Stimulated activated CD4-positive, alpha-beta T cell treated with anti-CD3 and anti-CD28 coated beads, Interleukin-1b, Interleukin-23, amount 100 ng/mL, for 24 hours (primary cell): ENCODE measurements at places on chromosomes 3 and 15.
A peak's percentile ranks its signal among the peaks of the same experiment; 100 is the strongest.

DNA sequence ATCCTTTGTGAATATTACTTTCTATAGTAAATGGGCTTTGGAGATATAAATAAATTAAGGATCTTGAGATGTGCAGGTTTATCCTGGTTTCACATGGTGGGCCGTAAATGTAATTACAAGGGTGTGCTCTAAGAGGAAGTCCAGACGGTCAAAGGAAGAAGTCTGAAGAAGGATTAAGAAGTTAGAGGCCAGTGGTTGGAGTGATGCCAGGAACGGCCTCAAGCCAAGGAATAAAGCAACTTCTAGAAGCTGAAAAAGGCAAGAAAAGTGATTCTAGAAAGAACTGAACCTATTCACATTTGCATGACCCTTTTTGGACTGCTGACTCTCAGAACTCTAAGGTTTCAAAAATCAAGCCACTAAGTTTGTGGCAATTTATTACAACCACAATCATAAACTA, 981.3 kb upstream of the ALCAM start:
- no peak for DNase-seq

DNA sequence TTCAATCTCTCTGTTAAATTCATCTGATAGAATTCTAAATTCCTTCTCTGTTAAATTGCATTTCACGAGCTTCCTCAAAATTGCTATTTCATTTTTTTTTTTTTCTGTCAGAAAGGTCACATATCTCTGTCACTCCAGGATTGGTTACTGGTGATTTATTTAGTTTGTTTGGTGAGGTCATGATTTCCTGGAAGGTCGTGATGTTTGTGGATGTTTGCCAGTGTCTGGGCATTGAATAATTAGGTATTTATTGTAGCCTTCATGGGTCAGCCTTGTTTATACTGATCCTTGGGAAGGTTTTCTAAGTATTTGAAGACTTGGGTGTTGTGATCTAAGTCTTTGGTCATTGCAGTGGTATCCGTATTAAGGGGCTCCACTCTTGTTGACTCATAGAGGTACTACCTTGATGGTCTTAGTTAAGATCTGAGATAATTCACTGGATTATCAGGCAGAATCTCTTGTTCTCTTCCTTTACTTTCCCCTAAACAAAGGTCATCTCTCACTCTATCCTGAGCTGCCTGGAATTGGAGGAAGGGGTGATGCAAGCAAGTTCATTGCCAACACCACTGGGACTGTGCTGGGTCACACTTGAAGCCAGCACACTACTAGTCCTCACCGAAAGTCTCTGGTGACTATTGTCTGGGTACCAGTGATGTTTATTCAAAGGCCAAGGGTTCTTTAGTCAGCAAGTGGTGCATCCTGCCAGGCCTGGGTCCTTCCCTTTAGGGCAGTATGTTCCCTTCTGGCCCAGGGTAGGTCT, 231.1 kb downstream of the GBE1 start:
- no peak for DNase-seq

DNA sequence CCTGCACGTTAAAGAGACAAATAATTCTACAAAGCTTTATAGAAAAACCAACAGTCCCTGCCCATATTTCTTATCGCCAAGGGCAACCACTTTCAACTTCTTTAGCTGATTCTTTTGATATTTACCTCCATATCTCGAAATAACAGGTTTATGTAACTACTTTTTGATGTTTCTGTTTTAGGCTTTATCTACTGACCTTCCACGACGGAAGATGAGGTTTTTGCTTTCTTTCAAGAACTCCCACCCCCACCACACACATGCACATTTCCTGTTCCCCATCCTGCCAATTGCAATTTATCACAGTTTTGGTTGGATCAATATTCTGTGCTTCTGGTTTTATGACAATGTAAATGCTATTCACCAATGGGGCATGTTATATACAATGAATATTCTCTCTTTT, 330.4 kb upstream of the ICE2 start:
- no peak for DNase-seq

- no peak for DNase-seq
These were observed 85.4 kb downstream of the TNIK start for GRCh38 chr3:171374661-171375285.

DNA sequence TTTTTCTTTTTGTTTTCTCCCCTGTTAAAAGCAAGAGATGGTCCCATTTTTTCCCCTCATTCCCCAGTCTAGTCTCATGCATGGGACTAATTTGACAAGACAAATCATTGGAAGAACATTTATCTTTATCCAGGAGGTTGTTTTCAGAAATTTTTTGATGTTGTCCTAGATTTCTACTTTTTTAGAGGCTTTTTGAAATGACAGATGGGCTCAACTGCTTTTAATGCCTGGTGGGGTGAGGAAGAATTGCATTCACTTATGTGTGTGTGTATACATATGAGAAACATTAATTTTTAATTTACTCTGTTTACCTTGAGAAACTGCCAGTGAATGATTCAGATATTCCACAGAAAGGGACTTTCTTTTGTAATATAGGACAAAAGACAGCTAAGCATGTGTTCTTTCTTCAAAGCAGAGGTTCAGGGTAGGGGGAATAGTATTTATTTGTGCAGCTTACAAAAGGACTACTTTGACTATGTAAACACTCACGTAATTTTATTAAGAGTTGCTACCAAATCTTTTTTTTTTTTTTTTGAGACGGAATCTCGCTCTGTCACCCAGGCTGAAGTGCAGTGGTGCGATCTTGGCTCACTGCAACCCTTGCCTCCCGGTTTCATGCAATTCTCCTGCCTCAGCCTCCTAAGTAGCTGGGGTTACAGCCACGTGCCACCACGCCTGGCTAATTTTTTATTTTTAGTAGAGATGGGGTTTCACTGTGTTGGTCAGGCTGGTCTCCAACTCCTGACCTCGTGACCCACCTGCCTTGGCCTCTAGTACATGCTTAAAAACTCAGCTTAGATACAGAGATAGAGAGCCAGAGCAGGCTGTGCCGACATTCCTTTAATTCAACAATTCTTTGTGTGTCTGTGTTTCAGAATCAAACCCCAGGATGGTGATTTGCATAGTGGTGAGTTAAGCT, 130.1 kb upstream of the RARB start:
- no peak for DNase-seq

DNA sequence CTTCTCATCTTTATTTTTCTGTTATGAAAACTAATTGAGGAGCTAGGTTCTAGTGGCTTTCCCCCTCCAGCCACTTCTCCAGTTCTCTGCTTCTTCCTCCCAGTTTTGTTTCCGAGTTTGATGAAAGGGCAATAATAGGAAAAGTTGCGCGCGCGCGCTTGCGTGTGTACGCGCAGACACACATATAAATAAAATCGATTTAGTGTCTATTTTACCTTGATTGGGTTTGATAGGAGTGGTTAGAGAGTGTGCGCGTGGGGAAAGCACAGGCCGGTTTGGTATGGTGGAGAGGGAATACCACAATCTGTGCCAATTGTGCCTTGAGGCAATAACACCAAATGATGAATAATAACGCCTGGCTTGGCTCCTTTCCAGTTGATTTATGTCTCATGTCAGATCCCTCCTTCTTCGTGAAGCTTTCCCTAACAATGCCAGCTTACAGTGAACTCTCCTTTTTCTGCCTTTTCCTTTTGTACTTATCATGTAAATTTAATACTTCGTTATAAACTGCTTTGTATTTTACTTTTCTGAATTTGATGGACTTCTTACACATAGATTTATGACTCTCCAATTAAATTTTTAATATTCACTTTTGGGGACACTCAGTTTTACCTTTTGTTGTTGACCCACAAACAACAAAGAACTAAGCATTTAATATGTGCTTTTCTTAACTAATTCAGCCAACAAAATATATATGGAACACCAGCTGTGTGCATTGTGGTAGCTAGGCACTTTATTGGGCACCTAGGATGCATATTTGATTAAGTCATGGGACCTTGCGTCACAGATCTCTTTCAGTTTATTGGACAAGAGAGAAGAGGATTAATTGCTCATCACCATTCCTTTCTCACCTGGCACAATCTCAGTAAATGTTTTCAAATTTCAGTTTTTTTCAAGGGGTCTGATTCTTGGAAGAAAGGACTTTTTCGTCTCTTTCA, 1.7 kb downstream of the TIPARP start:
- DNase-seq = no peak

GRCh38 chr15:56719774-56720555, 13.3 kb downstream of the ZNF280D start:
- no peak for DNase-seq

GRCh38 chr3:78204977-78205376, 1165.1 kb downstream of the ROBO2 start:
- no peak for DNase-seq

- DNase-seq = no peak
These were observed 274.5 kb downstream of the SLC9A9 start for GRCh38 chr3:143573610-143574303.

GRCh38 chr15:73265536-73266153, 103.1 kb downstream of the HCN4 start:
- DNase-seq = peak; percentile 22

DNA sequence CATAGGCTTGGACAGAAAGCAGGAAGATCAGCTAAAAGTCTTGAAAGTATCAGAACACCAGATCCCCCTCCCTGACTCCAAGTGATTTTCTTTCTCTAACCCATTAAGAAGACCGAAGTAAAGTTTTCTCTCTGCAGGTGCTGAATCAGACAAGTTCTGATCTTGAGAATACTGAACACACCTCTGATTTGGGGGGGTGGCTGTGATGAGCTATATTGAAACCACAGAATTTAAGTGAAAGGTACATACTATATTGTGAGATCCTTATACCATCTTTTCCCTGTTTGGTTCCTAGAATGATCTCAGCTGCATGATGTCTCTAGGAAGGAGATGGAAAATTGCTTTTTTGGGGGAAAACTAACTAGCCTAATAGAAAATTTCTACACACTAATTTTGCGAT, 196.0 kb downstream of the DIPK2A start:
- no peak for DNase-seq

DNA sequence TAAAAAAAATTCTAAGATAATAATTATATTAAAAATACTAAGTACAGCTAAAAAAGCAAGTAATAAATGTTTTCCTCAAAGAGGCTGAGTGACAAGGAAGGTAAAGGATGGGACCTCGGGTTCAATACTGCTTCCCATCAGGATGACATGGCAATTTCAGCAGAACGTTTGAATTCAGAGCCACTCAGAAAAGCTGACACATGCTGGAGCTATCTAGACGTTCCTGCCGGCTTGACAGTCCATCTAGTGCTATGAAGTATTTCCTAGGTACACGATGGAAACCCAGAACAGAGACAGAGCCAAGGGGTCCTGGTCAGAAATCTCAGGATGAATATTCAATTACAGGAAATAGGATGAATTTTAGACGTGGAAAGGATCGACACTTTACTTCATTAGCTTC, 361.8 kb downstream of the FGF12 start:
- no peak for DNase-seq

GRCh38 chr3:153349108-153349499, 187.1 kb downstream of the RAP2B start:
- DNase-seq = no peak

DNA sequence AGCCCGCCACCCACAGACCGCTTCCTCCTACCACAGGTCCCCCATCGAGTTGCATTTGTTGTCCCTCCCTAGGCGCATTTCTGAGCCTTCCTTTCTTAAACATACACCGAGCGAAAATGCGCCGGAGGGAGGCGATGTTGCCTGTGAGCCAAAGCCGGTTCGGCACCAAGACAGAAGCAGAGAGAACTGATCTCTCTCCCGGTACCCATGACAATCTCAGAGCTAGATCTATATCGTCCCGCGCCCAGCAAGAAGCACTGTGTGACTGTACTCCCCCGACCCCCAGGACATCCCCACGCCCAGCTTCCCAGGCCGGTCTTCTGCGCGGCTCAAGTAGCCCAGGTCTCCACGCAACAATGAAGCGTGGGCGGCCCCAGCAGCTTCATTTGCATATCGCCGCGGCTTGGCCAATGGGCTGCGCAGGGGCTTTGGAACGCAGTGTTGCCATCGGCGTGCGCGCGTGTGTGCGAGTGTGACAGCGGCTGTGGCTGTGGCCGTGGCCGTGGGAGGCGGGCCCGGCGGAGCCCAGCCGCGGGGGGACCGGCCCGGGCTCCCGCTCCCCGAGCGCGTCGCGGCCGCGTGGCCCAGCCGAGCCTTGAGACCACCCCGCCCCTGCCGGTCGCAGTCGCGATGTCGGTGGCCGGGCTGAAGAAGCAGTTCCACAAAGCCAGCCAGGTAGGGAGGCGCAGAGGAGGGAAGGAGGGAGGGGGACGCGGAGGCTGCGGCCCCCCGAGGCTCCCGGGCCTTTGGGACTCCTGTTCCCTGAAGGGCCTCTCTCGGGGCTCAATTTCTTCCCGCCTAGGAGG, at the start of gene SH3GL3:
SH3GL3 (plus strand) TSS at position 438 of the 806 bp plus-strand sequence; CDS start at position 631, 193 bp downstream.
- DNase-seq = peak; percentile 7

DNA sequence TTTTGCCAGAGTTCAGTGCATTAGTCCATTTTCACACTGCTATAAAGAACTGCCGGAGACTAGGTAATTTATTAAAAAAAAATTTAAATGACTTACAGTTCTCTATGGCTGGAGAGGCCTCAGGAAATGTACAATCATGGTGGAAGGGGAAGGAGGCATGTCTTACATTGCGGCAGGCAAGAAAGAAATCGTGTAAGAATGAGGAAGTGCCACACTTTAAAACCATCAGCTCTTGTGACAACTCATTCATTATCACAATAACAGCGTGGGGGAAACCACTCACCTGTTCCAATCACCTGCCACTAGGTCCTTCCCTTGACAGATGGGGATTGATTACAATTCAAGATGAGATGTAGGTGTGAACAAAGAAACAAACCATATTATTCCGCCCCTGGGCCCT, 1361.4 kb downstream of the NSUN3 start:
- DNase-seq = no peak

DNA sequence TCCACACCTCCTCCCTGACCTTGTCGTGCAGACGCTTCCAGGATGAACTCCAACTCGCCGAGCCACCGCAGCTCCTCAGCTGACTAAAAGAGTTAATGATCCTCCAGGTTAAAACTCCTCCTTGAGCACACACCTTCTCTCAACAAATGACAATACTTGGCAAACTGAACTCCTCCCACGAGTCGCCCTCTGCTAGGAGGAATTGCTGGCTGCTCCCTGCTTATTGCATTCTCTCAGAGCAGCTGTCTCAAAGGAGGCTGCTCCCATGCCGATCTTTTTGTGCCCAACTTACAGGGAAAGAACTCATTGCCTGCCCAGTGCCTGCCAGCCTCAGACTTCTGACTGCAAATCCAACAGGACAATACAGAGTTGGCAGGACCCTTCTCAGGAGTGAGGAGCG, at the start of gene ATP13A4:
ATP13A4 (minus strand) TSS at position 85 of the 400 bp plus-strand sequence. CDS start 96 bp downstream, outside the sequence.
- no peak for DNase-seq
